ENCODE measurements at places on chromosomes 4 and X.

DNA sequence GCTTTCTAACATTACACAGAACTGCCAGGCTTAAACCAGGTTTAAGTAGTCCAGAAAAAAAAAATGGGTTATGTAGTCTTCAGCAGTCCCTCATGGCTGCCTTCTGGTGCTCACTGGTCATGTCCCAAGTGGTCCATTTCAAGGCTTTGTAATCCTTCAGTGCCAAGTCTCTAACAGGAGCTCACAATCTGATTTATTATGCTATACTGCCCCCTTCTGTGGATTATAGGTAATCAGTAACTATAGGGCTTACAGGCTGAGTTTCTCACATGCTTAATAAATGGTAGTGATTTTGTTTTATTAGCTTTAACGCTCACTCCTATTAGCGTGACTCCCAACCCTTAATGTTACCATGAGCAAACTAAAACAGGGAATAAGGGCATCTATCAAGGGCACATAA lies 92.5 kb upstream of the EDA2R start:
- peak; percentile 16 for DNase-seq

DNA sequence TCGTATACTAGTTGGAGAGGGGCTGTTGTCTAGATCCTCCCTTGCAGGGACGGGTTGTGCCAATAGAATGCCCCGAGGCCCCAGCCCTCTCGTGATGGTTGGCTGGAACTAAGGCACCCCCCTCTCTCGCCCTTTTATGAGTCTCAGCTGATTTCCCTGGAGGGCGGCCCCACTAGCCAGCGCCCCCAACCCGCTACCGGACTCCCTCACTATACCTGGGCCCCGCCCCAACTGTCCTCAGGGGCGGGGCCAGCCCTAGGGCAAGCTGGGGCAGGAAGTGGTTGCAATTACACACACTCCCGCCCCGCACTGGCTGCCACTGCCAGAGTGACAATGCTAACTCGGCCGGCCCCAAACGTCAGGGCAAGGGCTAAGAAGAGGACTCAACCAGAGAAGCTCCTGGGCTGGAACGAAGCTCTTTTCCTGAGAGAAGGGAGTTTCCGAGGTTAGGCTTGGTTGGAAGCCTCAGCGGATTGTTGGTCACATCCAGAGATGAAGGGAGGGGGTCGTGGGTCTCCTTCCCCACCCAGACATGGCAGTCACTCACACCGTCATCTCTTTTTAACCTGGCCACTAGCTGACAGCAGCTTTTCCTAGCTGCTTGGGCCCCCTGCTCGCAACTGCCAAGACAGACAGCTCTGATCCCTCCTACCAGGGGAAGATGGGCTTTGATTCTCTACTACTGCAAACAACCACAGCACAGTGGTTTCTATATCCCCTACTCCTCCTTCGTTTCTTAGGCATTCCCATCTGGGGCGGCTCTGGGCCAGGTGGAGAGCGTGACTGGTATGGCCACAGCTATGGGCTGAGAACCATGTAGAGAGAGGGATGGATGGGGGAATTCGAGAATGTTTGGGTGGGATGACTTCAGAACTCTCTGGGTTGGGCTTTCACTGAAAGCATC lies 21.0 kb upstream of the BCORL1 start:
- no peak for DNase-seq

DNA sequence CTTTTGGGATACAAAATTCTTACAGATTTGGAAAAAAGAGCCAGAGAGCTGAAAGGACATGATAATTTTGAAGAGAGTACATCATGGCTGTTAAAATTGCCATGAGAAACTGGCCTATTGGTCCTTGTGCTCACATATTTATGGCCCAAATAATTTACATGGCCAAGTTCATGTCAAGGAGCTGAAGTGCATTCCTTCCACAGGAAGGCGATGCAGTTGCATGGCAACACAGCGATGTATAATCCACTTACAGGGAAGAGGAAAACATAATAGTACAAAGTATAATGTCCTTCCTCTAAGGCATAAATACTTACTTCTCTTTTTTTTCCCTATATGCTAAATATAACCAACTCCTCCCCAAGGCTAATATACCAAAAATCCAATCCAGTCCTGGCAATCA lies 914.5 kb upstream of the AGA start:
- no peak for DNase-seq

GRCh38 chrX:70264784-70265183 lies 3.4 kb upstream of the ARR3 start:
- no peak for DNase-seq

DNA sequence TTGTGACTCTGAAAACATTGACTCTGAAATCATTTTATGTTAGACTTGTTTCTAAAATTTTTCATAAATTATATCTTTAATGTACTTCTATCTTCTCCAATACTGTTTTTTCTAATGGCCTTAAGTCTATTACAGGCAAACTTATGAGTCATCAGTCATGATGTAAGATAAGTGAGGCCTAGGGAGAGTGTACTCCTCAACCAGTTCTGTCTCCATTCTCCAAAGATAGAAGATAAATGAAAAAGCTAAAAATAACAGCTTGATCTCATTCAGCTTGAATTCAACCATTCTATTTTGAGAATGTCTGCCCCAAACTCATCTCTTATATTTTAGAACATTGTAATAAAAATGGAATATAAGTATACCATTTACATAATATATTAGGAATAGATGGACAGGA lies 34.5 kb downstream of the STBD1 start:
- DNase-seq: peak; percentile 63

- peak; percentile 72 for DNase-seq
These were observed 20.1 kb upstream of the SASH3 start for GRCh38 chrX:129759576-129760061.

GRCh38 chr4:101420661-101421060 lies 73.3 kb upstream of the PPP3CA start:
- no peak for DNase-seq

DNA sequence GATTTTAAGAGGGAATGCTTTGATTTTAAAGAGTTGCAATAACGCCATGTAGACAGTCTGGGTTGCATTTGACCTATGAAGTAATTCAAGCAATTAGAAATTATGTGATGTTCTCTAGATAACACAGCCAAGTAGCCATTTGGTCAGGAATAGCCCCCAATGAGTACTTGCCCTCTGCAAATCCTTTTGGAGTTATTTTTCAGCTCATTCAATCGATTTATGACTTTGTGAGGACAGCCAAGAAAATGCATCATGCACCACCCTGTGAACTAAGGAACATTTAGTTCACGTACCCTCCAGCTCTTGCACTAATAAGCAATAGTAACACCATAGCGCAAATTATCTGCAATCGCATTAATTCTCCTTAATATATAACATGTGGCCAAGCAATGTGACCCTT lies 552.6 kb upstream of the INTU start:
- DNase-seq: no peak
